Sciatic nerve (tissue), 2 donors: ENCODE measurements at places on chromosomes 1 and 21.

- DNase-seq, result no peak
Measured at GRCh38 chr1:169466259-169467230, 19.2 kb downstream of the SLC19A2 start.

GRCh38 chr1:85398391-85399064 is 66.4 kb downstream of the DDAH1 start:
- DNase-seq, result no peak

GRCh38 chr1:20823845-20824244 is 36.7 kb upstream of the HP1BP3 start:
- DNase-seq, result no peak

DNA sequence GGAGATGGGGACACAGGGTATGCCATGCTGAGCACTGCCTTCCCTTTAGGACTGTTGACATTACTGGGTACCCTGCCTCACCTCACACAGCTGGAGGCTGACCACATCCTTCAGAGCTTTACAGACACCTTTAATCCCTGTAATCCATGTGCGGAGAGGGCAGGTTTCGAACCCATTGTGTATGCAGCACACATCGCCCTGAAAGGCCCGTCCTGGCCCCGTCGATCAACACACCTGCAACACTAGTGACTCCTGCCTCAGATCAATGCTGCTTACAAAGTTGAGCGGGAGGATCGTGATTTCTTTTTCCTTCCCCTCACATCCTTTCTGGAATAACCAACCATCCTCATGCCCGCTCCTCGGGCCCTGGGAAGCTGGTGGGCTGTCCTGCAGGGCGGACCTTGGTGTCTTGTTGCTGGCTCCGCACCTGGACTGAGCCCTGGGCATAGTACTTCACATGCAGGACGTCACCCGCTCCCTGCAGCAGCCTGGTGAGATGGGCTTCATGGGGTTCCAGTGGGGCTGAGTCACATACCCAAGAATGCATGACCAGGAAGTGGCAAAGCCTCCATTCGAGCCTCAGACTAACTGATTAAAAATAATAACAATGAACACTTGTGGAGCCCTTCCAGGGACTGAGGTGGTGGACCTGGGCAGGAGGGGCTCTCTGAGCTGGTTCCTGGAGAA is 403.6 kb downstream of the PTPRU start:
- peak; percentile 18 for DNase-seq

GRCh38 chr1:18280956-18281355 is 173.4 kb downstream of the IGSF21 start:
- DNase-seq, result no peak

- no peak for DNase-seq
Measured at GRCh38 chr1:40226192-40226591, 21.5 kb upstream of the TMCO2 start.

- no peak for DNase-seq
Measured at GRCh38 chr1:206797534-206798383, 25.5 kb upstream of the IL10 start.

GRCh38 chr1:24345334-24345733 is 26.2 kb downstream of the GRHL3 start:
- DNase-seq, result no peak

- no peak for DNase-seq
Measured at GRCh38 chr1:224589006-224589405, 27.1 kb upstream of the CNIH3 start.

- no peak for DNase-seq
Measured at GRCh38 chr21:16554503-16554902, 824.7 kb downstream of the USP25 start.

- no peak for DNase-seq
Measured at GRCh38 chr1:7962014-7962335, 464 bp downstream of the PARK7 start.

DNA sequence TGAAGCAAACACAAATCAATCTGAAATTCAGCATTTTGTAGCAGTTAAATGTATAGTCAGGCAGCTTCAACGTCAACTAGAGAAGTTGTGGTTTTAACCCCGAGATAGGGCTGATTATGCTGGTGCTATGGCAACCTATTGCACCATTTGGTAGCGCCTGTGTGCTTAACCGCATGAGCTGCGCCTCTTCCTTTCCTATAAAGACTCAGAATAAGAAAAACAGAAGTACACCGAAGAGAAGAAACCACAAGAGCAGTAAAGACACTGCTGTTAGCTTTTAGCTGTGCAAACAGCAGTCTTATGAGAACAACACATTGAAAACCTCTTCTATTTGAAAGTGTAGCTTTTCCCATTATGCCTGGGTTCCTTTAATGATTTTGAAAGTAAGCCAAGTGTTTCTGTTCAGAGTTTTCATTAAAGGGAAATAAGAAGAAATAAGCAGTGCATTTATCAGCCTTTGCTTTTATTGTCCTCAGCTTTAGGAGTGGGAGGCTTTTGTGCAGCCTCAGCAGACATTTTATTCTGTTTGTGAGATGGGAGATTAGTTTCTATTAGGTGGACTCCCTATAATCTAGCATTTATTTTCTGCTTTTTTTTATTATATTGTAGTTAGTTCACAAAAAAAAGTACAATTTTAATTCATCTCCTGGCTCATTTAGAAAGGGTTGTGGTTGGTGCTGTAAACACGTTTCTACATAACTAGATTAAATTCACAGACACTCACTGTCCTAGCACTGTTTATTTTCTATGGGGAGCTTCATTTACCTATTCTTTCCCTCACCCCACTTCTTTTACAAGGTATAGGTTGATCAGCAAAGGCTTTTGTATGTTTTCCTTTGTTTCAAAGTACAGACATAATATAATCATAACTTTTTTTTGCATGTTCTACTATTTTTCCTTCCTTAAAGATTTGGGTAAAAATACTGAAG is 43.3 kb downstream of the PTPRC start:
- DNase-seq, result peak; percentile 68

DNA sequence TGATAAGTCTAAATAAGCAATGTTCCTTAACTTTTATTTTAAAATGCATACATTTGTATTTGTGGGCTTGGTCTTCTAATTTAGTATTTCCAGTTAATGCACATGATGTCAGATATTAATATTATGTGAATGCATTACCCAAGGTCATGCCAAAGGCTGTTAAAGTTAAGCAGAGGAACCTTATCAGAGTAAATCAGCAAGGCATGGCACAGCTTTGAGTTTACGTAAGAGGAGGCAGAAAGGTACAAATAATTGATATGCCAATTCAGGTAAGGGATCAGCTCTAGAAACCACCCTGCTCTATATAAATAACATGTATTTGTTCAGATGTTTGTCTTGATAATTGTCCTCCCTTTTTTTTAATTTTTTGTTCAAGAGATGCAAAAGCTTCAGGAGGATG is 64.5 kb upstream of the CHRM3 start:
- DNase-seq, result no peak

DNA sequence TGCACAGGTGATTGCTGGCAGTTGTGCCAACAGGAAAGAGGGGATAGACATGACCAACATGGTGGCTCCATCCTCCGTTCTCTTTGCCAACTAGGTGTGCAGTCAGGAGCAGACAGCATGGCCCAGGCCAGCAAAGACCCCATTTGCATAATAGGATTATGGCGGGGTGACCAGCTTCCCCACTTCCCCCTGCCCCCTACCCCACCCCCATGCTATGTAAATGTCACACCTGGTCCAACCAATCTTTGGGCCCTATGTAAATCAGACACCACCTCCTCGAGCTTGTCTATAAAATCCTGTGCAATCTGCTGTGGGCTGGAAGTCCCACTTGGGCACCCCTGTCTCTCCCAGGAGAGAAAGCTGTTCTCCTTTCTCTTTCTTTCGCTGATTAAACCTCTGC is 146.0 kb downstream of the SLC30A10 start:
- DNase-seq, result no peak

- no peak for DNase-seq
Measured at GRCh38 chr1:157371221-157371620, 181.1 kb downstream of the FCRL5 start.
